Activated CD4-positive, CD25-positive, alpha-beta regulatory T cell treated with anti-CD3 and anti-CD28 coated beads, Interleukin-2, amount 50 U/mL, for 16 hours (primary cell): ENCODE measurements at places on chromosomes 6 and 20.

- no peak for DNase-seq
Observed at GRCh38 chr6:25314509-25315175, 35.5 kb downstream of the CARMIL1 start.

DNA sequence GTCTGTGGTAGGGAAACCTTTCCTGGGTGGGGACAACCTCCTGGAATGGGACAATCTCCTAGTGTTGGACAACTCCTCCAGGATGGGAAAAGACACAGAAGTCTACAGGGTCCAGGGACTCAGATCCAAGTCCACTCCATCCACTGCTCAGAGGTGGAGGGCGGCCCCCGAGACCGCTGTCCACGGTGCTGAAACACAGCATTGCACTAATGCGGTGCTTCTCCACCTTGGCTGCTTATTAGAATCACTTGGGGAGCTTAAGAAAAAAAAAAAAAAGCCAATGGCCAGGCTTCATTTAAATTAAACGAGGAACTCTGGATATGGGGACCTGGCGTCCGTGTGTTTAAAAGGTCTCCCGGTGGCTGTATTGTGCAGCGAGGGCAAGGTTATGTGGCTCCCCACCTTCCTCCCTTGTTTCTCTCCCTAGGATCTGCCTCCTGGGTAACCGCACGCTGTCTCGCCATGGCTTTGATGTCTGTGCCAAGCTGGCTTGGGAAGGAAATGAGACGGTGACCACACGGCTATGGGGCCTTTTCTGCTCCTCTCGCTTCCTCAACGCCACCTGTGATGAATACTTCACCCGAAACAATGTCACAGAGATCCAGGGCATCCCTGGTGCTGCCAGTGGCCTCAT lies 12.0 kb downstream of the SLC12A5 start:
- no peak for DNase-seq

GRCh38 chr6:139597771-139598755 lies 223.6 kb upstream of the CITED2 start:
- no peak for DNase-seq

DNA sequence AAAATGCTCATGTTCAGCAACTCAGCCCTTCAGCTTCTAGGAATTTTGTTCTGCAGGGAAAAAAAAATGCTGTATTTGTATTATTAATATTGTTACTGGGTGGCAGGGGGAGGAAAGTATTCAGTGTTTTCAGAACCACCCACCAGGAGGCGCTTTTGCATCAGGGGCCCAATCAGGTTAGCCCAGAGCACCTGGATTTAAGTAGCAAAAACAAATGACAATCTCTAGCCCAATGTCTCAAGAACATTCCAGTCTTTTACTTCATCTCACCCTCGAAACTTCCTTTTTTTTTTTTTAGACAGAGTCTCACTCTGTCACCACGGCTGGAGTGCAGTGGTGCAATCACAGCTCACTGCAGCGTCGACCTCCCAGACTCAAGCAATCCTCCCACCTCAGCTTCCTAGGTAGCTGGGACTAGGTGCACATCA lies 635 bp upstream of the C20orf203 start:
- DNase-seq: peak; percentile 51

DNA sequence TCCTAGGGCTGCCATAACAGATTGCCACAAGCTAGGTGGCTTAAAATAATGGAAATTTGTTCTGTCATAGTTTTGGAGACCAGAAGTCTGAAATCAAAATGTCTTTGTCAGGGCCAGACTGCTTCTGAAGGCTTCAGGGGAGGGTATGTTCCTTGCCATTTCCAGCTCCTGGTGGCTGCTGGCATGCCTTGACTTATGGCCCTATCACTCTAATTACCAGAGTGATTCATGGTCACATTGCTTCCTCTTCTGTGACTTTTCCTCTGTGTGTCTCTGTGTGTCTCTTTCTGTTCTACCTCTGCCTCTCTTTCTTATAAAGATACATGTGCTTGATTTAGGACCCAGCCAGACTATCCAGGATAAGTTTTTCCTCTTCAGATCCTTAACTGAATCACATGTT lies 635.2 kb upstream of the IMPG1 start:
- DNase-seq: no peak

DNA sequence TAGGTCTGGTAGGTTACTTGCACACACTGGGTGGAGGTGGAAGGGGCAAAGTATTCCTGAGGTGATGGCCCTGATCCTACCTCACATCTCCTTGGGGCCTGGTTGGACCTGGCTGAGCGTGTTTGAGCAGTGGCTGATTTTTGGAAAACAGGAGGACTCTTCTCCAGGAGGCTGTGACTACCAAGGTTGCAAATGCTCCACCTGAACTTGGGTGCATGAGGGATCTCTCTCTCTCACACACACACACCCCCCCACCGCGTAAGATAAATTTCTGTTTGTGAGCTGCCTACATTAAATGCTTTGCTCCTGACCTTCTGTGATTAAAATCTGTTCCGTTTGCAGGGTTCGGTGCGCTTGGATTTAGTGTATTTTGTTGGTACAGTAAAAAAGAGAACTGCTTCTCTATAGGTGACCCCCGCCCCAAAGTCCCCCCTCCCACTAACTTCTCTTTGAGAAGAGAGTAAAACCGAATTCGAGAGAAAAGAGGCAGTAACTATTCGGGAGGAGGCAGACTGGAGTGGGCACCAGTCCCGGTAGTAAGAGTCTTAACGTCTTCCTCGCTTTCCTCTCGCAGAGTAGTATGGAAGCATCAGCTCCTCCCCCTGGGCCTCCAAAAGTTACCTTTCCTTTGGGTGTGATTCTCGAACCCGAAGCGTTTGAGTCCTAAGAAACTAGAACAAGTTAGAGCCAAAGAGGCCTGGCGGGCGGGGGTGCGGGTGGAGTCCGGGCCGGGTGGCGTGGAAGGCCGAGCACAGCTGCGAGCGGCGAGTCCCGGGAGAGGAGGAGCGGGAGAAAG lies 585 bp upstream of the DSE start:
- no peak for DNase-seq

DNA sequence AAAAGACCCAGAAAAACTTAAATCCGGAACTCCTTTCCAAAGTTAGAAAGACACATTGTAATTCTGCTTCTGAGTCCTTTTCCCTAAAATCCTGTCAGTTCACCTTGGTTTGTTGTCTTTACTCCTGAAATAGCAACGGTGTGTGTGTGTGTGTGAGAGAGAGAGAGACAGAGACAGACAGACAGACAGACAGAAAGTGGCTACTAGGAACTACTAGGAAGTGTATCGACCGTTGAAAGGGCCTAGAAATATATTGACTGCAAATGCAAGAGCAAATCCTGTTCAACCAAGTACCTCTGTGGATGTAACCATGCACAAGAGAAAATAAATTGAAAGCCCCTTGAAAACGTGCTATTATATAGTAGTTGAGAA lies 100.0 kb upstream of the MLIP start:
- no peak for DNase-seq

DNA sequence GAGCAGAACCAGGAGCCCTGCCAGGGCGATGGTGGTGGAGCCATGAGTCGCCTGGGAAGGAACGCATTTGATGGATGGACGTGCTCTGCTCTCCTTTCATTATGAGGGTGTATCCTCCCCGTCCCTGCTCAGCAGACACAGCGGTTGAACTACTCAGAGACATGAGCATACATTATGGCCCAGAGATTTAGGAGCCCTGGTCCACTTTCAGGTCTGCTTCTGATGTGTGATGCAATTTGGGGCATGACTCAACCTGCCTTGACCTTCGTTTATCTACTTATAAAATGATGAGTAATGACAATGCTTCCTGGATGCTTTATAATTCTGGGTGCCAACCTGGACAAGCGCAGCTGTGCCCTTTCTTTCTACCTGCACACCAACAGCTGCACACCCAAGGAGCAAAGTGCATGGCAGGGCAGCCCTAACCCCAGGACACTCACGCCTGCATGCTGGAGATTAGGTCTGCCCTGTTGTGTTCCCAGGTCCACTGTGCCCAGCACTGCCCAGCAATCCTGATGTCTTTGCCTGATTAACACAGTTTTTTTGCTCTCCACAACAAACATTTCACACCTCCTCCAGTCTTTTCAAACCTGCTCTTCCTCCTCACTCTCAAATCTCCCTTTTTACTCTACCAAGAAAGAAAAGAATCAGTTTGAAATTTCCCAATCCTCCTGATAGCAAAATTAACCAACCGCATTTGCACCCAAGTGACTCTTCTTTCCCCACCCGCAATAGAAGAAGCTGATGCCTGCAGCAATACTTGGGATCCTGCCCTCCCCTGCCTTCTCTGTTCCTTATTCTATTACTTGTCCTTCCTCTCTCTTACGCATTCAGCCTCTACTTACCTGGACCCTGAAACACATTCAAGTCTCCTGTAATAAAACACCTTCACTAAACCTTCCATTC lies 81.2 kb downstream of the EZR start:
- no peak for DNase-seq

- DNase-seq: no peak
Observed at GRCh38 chr6:150032598-150032997, 7.3 kb upstream of the RAET1L start.

DNA sequence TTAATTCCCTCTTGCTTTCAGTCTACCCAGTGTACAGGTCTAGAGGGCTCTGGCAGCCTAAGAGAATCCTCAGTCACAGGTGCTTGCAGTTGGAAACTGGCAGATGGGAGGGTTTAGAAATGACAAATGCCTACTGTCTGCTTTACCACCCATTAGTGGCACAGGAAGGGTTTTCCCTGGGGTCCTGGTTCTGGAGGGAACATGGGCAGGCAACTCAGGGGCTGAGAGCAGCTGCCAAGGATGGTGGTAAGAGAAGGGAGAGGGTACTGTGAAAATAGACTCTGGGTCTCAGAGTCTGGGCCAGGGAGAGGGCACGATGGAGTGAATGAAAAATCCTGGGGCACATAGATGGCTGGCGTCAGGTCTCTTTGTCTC lies 103.5 kb downstream of the TCP11 start:
- DNase-seq: no peak

- DNase-seq: no peak
Observed at GRCh38 chr6:100464162-100464851, 414 bp downstream of the SIM1 start.

DNA sequence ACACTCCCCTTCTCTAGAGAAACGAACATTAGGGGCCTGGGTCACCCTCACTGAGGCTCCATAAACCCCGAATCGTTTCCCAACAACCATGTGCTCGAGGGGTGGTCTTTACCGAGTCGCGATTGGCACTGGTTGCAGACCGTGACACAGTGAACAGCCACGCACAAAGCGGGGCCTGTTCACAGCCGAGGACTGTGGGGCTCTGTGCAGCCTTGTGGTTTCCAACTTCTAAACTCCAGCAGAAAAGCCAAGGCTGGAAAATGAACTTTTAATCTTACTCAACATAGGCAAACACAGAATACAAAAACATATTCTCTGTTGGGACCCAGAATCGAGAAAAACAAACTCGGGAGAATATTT lies 19.0 kb downstream of the RRBP1 start:
- DNase-seq: no peak
